ENCODE measurements at places on chromosomes 4 and X.

DNA sequence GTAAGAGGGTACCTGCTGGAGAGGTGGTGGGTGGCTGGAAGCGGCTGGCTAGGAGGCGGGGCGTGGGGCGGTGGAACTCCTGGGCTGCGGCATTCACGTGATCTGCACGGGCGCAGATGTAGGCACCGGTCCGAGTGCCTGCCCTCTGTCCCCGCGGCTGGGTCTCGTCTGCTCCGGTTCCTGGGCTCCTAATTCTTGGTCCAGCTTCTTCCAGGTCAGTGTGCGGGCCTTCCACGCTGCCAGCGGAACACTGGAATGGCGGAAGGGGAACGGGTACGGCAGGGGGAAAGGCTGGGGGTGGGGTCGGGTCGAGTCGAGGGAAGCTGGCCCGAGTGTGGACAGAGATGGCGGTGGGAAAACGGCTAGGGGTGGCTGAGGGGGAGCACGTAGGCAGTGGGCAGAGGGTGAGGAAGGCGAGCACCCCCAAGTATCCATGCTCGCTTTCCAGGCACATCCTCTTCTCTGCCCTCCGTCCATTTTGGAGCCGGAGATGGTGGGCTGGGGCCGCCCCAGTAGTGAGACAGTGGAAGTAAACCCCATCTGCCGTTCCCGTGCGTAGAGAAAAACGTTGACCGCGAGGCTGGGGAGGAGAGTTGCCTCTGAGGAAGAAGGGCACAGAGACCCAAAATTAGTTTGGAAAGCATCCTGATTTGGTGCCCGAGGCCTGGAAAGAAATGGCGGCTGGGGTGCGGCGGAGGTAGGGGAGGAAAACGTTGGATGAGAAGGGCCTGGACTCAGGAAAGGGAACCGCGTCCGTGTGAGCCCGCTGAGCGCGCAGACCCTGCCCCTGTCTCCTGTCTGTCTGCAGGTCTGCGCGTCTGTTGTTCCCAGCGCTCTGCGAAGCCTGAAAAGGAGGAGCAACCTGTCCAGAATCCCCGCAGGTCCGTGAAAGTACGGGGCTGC lies at the start of gene TCEAL4:
TSS of gene TCEAL4 (plus strand) at position 105 of the 903 bp plus-strand sequence. CDS start 1,161 bp downstream, outside the sequence.
- peak; percentile 16 for DNase-seq

GRCh38 chr4:27189683-27190082 lies 329.0 kb downstream of the STIM2 start:
- DNase-seq: no peak

GRCh38 chr4:145524552-145524951 lies 42.9 kb downstream of the SMAD1 start:
- DNase-seq: no peak

DNA sequence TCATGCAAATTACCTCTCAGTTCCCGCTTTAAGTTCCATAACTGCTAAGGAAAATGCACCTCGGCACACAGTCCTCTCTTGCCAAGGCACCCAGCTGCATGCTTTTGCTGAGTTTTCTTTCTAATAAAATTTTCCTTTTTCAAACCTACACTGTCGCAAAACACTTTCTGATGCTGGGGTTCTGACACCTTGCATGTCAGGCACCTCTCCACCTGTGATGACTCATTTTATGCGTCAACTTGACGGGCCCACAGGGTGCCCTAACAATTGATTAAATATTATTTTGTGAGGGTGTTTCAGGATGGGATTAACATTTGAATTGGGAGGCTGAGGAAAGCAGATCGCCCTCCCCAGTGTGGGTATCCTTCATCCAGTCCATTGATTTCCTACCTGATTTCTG lies 291.0 kb upstream of the STS start:
- DNase-seq: no peak

GRCh38 chr4:20249333-20249732 lies 2.4 kb upstream of the SLIT2 start:
- DNase-seq: no peak

GRCh38 chrX:111568354-111568753 lies 56.9 kb downstream of the SERTM2 start:
- no peak for DNase-seq

- DNase-seq: no peak
Observed at GRCh38 chr4:121814756-121815155, 8.9 kb downstream of the CCNA2 start.

GRCh38 chr4:71863457-71863856 lies 79.6 kb upstream of the GC start:
- DNase-seq: no peak

DNA sequence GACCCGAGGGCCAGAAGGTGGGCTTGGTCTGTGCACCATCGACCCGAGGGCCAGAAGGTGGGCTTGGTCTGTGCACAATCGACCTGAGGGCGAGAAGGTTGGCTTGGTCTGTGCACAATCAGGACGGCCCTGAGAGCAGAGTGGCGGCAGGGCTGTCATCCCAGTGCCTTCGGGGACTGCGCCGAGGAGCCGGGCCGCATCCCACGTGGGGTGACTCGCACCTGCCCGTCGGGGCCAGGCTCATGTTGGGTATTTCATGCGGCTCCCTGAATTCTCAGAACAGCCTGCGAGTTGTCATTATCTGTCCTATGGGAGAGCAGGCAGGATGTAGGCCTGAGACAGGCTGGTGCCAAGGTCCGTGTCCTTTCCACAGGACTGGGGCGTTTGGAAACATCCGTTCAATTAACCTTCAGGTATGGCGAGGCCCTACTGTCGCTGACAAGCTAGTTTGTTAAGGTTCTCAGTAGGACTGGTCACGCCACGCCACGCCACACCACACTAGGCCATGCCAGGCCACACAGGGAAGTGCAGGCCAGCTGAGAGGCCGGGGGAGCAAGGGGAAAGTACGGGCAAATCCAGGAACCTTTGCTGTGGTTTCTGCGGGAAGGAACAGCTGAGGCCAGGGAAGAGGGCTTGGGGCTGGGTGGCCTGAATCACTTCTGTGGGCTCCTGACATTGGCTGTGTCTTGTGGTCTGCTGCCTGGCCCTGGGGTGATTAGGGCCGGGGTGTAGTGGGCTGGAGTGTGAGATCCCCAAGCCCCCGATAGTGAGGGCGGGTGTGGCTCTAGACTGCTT lies 182.9 kb downstream of the AFAP1 start:
- no peak for DNase-seq

DNA sequence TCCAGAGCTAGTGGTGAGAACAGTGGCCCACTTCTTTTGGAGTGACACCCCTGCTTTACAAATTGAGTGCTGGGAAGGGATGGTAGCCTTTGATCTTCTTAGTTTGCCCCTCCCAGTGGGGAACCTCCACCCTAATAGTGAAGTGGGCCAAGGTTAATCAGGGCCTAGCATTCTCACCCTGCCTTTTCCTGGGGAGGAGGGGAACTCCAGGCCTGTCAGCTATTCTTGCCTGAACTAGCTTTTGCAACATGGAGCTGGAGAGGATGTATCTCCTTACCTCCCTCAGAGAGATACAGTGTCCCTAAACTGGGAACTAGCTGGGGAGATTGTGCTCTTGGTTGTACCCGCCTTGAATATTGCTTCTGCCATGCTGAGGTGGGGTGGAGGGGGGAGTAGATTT lies 20.6 kb downstream of the PHKA1 start:
- DNase-seq: no peak

DNA sequence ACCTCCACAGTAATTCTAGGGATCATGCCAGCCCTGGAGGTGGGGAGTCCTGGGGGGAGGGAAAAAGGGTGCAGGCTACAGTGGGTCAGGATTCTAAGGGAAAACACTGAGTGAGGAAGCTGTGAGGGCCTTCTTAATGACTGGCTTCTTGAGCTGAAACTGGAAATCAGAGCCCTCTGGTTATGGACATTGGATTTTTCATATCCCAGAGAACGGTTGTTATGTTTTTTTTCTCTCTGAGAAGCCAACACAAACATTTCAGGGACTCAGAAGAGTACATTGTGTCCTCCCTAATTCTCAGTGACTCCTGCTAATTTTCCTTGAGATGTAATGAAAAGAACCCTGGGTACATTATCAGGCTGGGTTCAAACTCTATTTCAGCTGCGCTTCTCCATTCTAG lies 162.4 kb upstream of the PRDX4 start:
- no peak for DNase-seq

DNA sequence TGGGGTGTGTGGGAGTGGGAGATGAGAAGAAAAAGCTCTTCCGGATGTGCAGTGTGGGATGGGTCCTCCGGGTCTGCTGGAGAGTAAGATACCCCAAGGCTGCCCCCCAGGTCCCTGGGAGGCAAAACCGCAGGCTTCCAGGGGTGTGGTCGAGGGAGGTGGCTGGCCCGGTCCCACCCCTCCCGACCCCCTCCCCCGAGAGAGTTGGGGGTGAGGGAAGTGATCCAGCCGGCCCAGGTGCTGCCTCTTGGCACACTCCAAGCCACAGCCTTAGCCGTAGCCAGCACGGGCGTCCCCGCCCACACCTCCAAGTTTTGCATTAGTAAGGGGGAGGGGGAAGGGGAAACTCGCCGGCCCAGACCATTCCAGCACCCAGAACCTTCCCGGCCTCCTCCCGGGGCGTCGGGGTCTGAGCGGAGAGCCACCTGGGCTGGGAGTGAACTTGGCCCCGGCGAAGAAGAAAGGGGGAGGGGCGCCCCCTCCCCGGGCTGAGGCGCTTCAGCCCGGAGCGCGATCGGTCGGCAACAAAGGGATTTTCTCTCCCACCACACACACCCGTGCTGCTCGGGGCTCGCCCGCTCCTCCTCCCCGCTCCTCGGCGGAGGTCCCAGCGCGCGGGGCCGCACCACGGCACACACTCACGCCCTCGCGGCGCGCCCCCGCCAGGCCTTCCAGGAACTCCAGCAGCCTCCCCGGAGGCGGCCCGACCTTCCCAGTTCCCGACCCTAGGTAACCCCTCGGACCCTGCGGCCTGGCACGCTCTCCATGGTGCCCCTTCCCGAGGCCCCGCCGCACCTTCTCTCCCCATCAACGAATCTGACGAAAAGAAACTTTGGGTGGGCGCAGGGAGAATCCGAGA lies 14.4 kb downstream of the BCOR start:
- DNase-seq: no peak

- no peak for DNase-seq
Observed at GRCh38 chrX:94252211-94252610, 578.2 kb downstream of the FAM133A start.

DNA sequence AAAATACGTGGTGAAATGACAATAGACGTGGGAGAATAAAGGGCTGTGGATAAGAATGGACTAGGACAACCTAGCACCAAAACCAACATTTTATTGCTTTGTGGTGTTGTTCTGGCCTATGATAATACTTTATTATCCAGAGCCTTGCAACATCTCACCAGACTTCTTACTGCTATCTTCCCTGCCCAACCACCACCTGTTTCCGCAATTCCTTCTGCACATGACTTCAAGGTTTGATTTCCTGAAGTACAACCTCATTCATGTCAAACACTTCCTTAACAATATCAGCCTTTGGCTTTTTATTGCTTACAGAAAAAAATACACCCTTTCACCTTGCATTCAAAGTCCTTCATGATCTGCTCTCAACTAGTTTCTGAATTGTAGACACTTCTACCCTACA lies 84.8 kb downstream of the RTL3 start:
- no peak for DNase-seq

DNA sequence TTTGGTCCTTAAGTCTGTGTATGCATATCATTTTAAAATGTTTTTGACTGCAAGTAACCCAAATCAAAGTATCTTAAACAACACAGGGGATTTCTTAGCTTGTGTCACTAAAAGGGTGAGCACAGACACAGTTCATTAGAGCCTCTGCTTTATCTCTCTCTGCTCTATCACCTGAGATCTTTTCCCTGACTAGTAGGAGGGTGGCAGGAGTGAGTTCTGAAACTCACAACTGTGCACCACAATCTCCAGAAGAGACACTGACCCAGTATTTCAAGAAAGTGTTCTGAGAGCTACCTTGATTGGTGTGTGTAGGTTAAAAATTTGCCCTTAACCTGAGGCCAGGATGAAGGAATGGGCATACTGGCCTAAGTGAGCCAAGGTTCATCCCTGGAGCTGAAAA lies 24.8 kb downstream of the CCSER1 start:
- DNase-seq: no peak

DNA sequence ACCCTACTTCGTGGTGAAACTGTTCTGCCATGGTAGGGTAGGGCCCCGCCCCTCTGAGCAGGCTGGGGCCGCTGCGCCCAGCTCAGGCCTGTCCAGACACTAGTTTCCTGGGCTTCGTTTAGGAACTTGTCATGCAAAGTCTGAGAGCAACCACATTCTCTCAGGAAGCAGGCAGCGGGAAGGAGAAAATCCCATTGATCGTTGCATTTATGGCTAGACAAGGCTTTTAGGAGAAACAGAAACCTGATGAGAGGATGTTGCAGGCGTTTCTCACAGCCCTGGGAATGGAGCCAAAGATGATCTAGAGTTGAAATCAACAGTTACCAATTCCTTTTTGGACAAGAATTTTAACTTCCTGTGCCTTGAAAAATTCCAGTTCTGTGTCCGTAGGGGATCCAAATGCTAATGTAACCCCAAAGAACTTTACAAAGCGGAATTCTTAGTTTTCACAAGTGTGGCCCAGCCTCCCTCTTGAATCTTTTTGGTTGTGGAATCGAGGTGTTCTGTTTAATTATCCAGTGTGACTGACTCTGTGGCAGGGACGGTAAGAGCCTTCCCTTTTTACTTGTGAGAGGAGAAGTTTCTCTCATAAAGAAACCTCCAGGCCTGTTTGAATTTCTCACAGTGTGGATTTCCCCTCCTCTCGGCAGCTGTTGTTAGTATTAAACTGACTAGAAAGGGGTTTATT lies 4.5 kb upstream of the CXCL9 start:
- DNase-seq: no peak

GRCh38 chr4:13248621-13249298 lies 235.4 kb downstream of the RAB28 start:
- DNase-seq: no peak

GRCh38 chr4:3699678-3700077 lies 66.5 kb upstream of the ADRA2C start:
- DNase-seq: no peak

Data from stimulated activated CD4-positive, alpha-beta T cell treated with anti-CD3 and anti-CD28 coated beads, Interleukin-4, amount 100 ng/mL, for 48 hours (primary cell).